ENCODE measurements at places on chromosomes 7 and 10. TPM values are rescaled to one million over a fixed set of nuclear protein-coding genes. Genes with fewer than 3 reads are reported as not detected.

- no peak for DNase-seq
These were observed 295.9 kb downstream of the TFEC start for GRCh38 chr7:115734641-115735040.

DNA sequence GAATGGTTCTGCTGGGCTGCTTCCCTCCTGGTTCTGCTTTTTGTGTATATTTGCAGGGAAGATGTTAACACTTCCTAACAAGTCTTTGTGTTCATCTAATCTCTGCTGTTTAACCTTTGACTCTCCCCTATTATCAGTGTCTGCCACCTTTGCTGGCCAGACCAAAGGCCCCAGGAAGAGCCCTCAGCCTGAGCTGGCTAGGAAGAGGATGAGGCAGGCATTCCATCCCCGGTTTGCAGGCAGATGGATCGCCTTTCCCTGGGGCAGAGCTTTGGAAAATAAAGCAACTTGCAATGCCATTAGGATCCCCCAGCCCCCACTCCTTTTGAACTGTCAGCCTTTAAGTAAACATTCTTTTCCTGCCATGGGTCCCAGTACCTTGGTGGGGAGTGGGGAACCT lies 19.0 kb downstream of the DPCD start:
- no peak for DNase-seq

GRCh38 chr7:19747740-19748339 lies 25.6 kb downstream of the TMEM196 start:
- DNase-seq: no peak

DNA sequence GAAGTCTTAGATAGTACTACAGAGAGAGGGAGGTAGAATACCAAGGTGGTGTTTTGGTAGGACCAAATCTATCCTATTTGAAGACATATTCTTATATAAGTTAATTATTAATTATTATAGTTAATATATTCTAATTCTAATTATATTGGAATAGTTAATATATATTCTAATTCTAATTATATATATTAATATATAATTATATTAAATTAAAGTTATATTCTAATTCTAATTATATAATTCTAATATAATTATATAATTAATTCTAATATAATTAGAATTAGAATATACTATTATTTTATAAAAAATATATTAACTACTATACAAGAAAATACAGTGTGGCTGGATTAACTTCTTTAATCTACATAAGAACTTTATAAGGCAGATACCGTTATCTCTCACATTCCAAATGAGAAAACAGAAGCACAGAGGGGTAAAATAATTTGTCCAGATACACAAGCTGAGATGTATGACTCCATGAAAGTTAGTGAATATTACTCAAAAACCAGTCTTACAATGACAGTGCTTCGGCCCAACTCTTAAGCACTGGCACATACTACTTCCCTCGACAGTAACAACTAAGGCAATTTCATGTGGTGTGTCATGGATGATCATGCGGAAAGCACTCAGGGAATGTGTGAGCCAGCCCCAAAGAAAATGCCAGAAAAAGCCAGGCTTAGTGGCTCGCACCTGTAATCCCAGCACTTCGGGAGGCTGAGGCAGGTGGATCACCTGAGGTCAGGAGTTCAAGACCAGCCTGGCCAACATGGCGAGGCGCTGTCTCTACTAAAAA lies 42.6 kb downstream of the TYW1B start:
- DNase-seq: no peak

DNA sequence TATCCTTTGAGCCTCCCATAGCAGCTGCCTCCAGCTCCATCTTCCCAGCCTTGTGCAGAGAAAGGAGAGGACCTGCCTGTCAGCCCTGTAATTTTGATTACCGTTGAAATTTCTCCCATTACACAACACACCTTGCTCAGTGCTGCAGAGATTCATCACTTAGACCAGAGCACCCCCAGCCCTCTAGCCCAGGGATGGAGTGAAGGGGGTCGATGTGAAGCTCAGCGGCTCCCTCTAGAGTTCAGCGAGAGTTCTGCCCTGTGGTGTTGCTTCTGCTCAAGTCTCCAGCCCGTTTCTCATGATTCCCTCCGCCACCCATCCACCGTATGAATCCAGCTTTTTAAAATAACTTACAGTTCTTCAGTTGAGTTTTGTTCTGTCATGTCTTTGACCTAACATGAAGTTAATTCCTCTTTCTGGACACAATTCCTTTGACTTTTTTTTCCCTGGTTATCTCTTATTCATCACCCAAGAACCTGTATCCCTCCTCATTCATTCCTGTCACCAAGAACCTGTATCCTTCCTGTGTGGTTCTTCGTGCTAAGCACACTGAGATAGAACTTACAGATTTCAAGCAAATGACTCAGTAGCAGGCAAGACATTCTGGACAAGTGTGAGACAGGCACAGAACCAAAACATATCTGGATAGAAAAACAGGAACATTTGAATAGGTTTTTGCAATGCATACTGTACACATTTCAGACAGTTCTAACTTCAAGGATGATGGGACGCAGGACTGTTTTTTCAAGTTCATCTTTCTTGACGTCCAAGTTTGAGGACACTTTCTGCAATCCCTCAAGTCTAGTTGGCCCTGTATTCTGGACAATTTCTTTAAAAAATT lies 35.0 kb upstream of the ZNF32 start:
- DNase-seq: no peak

The PRKRIP1 gene
- total RNA-seq: 47.8 TPM

The CRHR2 gene
- not detected for total RNA-seq

The TUBAL3 gene
- not detected for total RNA-seq

GRCh38 chr7:101177644-101178043 lies 2.4 kb downstream of the NAT16 start:
- DNase-seq: no peak

The AS3MT gene
- total RNA-seq: 1.3 TPM

The WNT2 gene
- total RNA-seq: not detected

The MRC1 gene
- total RNA-seq: 0.53 TPM

GRCh38 chr7:24902276-24902675 lies 77.7 kb downstream of the OSBPL3 start:
- no peak for DNase-seq

DNA sequence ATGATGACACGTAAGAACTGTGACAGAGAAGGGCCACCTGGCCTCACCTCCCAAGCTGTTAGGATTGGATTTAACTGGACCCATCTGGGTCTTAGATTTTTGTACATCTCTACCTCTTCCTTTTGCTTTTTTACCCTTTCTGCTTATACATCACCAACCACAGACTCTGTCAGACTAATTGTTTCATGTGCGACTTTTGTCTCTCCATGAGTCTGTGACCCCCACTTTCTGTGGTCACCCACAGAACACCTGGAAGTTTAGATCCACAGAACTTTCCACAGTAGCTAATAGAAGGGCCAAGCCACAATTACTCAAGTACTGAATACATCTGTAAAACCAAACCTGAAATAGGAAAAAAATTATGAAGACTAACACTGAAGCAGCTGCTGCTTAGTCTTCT lies 23.1 kb downstream of the SEC31B start:
- no peak for DNase-seq

- no peak for DNase-seq
These were observed 5.7 kb upstream of the TNRC18 start for GRCh38 chr7:5429253-5429856.

- DNase-seq: no peak
These were observed 2.9 kb upstream of the TMEM72 start for GRCh38 chr10:44908066-44908749.

The MMD2 gene
- total RNA-seq: not detected

- DNase-seq: no peak
These were observed 35.8 kb downstream of the DDIT4 start for GRCh38 chr10:72309290-72310240.

DNA sequence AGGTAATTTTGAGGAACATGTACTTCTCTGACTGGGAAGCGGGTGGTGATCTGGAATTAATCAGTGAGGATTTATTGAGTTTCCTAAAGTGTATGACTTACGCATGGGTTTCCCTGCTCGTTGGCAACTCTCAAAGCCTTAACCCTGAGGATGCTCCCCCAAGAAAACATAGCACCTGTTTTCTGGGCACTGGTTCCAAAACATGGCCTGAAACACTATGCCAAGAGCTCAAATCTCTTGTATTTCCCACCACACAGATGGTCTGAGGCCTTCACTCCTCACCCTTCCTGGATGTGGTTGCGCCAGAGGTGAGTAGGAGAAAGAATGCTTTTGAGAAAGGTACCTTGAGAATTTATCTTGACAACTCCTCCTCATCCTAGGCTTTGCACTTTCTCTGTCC lies 250.4 kb downstream of the FZD1 start:
- DNase-seq: no peak

- no peak for DNase-seq
These were observed 301.6 kb upstream of the SEMA3D start for GRCh38 chr7:85488406-85488805.

All from T-cell (primary cell).